ENCODE measurements at places on chromosomes 6 and 20.
A peak's percentile ranks its signal among the peaks of the same experiment; 100 is the strongest.

- DNase-seq, result peak; percentile 32
Observed at GRCh38 chr20:1327241-1327653, 1.7 kb downstream of the SDCBP2 start.

- no peak for DNase-seq
Observed at GRCh38 chr20:61931476-61932198, 134.0 kb downstream of the TAF4 start.

DNA sequence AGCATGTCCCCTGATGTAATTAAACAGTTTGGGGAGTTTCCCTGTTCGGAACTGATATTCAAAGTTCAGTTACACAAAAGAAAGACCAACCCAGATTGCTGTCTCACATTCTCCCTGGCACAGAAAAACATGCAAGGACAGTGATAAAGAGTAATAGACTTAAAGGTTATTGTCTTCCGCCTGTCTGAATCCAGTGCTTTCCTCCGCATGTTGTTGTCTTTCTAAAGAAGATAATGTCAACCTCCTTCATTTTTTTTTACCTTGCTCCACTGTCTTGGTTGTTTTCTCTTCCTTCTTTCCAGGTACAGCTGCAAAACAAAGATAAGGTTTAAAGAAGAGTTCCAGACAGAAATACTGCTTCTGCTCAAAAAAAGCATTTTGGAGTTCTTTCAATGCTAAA lies 284.5 kb downstream of the TRDN start:
- no peak for DNase-seq

- DNase-seq, result no peak
Observed at GRCh38 chr6:33974471-33974870, 170.7 kb upstream of the MLN start.

DNA sequence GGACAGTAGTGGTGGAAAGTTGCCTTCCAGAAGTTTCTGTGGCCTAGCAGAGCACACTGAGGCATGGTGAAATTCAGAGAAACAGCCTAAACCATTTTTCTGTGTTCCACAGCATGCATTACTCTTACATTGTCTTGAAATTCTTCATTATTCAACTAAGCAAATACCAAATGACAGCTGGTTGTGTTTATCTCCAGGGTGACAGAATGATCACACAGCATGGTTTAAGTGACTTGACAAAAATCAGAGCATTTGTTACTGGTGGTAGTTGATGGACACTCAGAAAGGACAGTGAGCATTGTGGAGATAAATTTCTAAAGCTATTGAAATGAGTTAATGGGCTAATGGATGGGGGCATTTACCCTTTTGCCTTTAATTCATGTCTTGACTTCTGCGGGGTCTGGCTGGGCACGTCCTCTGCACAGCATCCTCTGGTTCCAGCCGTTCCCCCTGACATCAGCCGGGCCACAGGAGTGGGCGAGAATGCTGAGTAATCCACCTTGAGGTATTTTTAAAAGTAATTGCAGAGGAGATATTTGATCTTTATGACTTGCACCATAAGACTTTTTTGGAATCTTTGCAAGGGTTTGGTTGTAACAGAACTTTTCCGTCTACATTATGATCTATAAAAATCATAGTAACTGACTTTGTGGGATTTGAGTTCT lies 78.9 kb upstream of the SCP2D1 start:
- DNase-seq, result no peak

- no peak for DNase-seq
Observed at GRCh38 chr6:94362061-94362864, 942.9 kb upstream of the EPHA7 start.

DNA sequence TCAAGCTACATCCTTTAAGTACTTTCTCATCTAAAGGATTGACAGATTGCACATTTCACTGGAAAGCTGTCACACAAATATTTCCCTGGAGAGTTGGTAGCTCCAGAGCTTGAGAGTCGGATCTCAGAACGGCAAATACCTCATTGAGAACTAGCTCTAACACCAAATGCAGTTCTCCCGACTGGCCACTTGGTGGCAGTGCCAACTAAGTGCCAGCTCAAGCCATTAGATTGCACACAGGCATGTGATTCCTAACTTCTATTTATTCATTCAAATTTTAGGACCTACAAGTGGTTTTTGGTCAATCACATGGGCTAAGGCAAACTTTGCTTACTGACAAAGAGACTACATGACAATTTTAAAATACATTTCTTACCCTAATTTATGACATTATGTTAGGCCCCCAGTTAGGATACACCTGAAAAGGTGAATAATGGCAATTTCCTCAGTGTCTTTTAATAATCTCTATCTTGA lies 7.9 kb upstream of the MCHR2 start:
- peak; percentile 47 for DNase-seq

DNA sequence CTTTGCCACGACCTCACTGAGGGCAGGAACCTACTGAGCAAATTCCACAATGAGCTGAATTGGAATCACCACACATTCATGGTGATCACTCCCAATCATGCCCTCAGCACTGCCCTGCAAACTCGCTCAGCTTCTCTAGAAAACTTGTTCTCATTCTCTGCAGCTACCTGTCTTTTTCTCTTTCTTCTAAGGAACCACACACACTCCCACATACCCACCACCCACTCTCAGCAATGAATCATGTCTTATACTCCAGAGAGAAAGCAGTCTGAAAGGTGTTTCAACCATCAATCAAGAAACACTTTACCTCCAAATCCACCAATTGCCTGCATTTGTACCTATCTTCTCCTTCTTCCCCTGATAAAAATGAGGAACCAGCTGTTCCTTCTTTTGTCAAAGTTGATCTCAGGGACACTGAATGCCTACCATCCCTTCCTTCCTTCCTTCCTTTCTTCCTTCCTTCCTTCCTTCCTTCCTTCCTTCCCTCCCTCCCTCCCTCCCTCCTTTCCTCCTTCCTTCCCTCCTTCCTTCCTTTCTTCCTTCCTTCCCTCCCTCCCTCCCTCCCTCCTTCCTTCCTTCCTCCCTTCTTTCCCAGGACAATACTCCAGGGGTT lies 84.6 kb upstream of the SGK1 start:
- DNase-seq, result no peak

GRCh38 chr6:26195924-26196845 lies 109.0 kb downstream of the HFE start:
- DNase-seq, result peak; percentile 71

DNA sequence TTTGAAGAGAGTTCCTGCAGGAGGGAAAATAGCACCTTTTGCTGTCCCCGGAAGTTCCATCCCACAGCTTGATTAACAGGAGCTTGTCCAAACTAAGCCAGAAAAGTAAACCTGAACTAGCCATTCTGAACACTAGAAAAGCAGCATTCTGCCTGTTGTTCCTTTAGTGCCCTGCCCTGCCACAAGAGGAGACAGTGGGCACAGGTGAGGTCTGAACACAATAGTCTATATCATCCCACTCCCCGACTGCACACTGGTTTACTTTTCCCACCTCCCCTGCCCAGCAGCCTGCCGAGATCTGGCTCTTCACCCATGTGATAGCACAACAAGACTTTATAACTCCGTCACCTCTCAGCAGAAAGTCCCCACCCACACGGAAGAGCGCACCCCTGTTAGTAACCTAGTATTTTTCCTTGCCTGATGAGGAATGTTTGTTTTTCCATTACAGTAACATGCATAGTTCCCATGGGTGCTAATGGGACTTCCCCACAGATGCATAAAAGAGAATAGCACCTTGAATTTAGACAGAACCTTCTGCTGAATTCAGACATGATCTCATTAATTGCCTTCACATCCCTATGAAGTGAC lies 59.7 kb downstream of the TFAP2A start:
- DNase-seq, result no peak

DNA sequence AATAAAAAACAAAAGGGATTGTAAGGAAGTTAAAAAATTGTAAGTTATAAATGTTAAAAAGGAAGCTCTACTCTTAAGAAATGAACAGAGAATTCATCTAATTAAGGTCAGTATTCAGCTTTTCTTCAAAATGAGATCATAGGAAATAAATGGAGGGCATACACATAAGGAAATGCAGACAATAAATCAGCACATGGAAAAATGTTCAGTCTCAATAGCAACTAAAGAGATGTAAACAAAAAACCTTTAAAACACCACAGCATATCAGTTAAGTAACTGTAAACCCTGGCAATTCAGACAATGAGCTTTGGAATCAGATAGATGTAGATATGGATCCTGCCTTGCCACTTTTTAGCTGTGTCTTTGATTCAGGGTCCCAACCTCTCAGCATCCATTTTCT lies 24.0 kb upstream of the CLIC5 start:
- no peak for DNase-seq

- no peak for DNase-seq
Observed at GRCh38 chr6:170156448-170157375, 134.2 kb downstream of the DLL1 start.

- no peak for DNase-seq
Observed at GRCh38 chr6:44020148-44020547, 107.1 kb downstream of the MRPL14 start.

GRCh38 chr20:50292591-50293283 lies 102.1 kb downstream of the CEBPB start:
- DNase-seq, result peak; percentile 67

- no peak for DNase-seq
Observed at GRCh38 chr20:44601801-44602204, 19.4 kb downstream of the PKIG start.

- no peak for DNase-seq
Observed at GRCh38 chr6:18047406-18047805, 60.0 kb upstream of the KIF13A start.

DNA sequence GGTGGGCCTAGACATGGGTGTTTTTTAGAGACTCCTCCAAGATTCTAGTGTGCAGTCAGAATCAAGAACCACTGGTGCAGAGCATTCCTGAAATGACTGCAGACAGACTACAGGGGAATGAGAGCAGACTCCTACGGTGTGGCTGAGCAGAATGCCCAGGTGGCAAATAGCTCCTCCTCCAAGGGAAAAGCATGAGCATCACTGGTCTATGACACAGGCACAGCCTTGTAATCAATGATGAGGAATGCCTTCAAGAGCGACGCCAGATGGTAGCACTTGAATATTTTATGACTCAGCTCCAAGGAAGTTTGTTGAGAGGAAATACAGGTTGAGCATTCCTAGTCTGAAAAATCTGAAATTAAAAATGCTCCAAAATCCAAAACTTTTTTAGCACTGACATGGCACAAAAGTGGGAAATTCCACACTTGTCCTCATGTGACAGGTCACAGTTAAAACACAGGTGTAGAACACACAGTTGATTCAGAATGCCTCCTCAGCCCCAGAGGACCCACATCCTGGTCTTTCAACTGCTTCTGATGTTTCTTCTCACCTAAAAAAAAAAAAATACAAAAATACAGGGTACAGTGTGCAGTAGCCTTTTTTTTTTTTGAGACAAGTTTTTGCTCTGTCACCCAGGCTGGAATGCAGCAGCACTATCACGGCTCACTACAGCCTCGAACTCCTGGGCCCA lies 10.6 kb upstream of the FAM8A1 start:
- DNase-seq, result no peak

DNA sequence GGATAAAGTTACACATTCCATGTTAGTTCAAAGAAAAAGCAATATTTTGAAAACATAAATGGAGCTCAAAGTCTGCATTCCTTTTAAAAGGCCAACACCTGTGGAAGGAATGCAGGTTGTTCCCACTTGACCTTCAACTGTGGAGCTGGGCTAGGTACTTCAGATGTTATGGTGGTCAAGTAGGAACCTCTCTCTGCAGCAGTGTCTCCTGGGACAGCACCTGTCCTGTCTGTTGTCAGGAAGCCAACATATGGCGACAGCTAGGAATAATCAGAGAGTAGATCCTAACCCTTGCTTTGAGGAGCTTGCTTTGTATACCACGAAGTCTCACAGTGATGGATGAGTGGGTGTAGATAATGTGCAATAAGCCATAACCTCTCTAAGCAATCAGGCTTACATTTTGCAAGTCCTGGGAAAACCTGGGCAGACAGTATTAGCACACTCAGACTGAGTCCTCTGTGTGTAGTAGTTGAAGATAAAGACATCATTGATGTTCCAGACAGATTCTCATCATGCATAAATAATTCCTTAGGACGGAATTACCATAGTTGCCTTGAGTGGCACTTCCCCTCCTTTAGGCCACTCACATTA lies 347.5 kb downstream of the PRL start:
- no peak for DNase-seq

- no peak for DNase-seq
Observed at GRCh38 chr6:4910037-4910760, 93.6 kb downstream of the RPP40 start.

- peak; percentile 70 for DNase-seq
Observed at GRCh38 chr6:111793711-111794111, 79.5 kb downstream of the FYN start.

GRCh38 chr20:6663104-6663503 lies 104.4 kb upstream of the BMP2 start:
- DNase-seq, result no peak

- no peak for DNase-seq
Observed at GRCh38 chr6:74458536-74458935, 747.3 kb downstream of the COL12A1 start.

GRCh38 chr6:157974341-157974894 lies 7.2 kb upstream of the SYNJ2 start:
- DNase-seq, result peak; percentile 9

GRCh38 chr6:24822696-24823095 lies 24.0 kb upstream of the ARMH2 start:
- no peak for DNase-seq

GRCh38 chr6:45591306-45591705 lies 213.6 kb upstream of the SUPT3H start:
- DNase-seq, result no peak

GRCh38 chr6:157716251-157716995 lies 106.6 kb upstream of the SNX9 start:
- no peak for DNase-seq

GRCh38 chr6:140366991-140367390 lies 992.5 kb upstream of the CITED2 start:
- DNase-seq, result no peak

DNA sequence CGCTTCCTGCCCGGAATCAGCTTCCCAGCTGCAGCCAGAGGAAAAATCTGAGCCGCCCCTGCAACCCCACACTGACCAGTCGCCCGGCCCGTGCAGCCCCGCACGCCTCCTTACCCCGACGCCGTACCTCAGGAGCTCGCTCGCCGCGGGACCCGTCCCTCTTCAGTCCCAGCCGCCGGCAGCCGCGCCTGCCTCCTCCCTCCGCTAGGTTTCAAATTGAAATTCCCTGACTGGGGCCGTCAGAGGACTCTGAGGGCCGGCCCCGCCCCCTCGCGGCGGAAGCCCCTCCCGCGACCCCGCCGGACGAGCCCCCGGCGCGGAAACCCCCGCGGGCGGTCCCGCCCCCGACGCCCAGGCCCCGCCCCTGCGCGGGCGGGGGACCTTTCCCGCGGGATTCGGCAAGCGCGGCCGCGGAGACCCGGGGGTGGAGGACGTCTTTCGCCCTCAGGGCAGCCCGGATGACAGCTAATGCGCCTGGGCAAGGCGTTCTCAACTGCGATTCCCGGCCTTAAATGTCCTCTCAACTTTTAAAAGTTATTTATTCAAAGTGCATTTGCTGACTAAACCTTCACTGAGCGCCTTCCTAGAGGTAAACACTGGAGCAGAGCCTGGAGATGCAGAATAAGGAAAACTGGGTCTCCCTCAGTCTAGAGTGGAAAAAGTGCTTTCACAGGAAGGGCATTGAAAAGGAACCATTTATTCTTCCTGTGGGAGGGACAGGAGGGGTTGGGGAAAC lies at the start of gene EPB41L2:
Gene EPB41L2 (minus strand): TSS at position 218 of the 736 bp plus-strand sequence. CDS start 106,760 bp downstream, outside the sequence.
- DNase-seq, result peak; percentile 83
